ENCODE measurements at places on chromosomes 12 and 14.

DNA sequence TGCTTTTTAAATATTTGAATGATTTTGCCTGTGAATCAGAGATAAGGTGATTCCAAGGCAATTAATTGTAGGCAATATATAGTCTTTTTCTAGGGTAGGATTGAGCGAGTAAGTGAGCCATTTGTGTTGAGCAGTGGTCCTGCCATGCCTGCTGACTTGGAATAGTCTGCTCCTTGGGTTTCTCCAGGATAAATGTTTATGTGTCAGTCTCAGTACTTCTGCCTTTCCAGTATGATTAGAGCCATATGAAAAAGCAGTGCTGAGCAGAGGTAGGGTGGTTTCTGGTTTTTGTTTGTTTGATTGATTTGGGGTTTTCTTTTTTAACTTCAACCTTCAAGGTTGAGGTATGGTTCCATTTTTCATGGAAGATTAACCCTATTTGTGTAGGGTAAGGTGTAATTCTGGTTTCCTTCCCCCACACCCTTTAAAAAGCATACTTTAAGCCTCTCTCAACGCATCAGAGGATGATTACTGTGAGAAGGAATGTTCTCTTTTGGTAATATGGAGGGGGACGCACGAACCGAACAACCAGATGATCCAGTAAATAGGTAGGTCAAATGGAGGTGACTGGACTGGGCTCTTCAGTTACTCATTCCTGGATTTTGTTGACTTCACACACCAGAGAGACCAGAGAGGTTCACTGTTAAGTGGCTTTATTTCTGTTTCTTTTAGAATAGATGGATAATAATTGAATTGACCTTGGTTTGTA is 22.7 kb downstream of the FRMD6 start:
- DNase-seq = no peak

DNA sequence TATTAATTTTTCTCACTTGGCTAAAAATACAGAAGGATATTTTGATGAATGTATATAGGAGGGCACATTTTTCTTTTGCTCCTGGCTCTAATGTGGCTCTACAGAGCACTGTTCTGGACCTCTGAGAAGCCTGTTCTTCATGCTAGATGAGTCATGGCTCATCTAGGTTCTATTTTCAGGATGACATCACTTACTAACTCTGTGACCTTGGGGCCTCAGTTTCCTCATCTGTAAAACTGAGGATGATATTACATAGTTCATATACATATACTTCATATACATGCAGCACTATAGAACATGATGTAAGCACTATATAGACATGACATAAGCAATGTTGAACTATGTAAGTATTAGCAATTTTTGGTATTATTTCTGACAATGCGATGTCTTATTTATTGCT is 35.8 kb downstream of the SOCS2 start:
- DNase-seq = no peak

DNA sequence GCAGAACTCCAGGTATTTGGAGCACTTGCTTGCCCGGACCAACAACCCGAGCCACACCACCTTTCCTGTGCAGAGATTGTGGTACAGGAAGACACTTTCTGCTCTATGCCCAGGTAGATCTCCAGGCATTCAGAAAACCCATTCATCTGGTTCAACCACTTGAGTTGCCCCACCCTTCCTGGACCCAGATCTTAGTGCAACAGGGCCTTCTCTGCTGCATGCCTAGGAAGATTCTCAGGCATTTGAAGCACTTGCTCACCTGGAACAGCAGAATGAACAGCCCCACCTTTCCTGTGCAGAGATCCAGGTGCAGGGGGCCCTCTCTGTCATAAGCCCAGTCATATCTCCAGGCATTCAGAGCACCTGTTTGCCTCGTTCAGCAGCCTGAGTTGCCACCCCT is 412.8 kb upstream of the MGAT4C start:
- DNase-seq = no peak

- no peak for DNase-seq
Observed at GRCh38 chr12:21828779-21829178, 54.3 kb upstream of the KCNJ8 start.

DNA sequence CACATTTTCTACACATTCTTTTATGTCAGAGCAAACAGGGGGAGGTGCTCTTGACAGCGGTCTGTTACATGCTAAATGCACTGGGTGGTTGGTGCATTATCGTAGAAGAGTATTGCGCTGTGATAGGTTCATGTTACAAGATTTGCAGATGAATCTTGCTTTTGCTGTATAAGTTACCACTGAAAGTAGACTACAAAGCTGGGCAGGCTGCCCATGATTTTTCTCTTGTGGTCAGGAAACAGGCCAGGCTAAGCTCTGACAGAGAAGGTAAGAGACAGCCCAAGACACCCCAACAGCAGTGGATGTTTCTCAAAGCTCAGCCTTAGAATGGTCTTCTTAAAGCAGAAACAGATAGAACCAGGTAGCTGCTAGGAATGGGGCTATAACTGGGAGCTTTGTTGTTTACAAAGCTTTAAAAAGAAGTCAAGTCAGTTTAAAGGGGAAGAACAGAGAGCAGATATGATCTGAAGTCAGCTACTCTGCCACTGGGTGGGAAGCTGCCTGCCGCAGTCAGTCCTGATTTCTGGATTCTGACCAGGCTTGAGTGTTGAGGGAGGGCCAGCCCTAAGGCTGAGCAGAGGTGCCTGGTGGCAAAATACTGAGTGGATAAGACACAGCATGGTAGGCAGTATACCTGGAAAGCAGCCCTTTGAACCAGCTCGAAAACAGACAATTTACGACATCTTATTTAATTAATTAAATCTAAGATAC is 9.4 kb downstream of the KCNA1 start:
- no peak for DNase-seq

- DNase-seq = no peak
Observed at GRCh38 chr14:59186306-59186705, 2.2 kb upstream of the DAAM1 start.

DNA sequence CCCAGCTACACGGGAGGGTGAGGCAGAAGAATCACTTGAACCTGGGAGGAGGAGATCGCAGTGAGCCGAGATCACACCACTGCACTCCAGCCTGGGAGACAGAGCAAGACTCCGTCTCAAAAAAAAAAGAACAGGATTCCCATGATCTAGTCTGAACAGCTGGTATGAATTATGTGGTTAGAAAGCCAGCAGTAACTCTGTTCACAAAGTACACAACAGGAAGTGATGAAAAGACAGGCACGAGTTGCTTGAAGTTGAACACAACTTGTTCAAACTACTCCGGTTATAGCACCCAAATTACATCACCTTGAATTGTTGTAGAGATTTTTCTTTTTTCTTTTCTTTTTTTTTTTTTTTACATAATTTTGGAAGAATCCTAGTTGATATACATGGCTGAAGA is 238.8 kb upstream of the RGS6 start:
- no peak for DNase-seq

DNA sequence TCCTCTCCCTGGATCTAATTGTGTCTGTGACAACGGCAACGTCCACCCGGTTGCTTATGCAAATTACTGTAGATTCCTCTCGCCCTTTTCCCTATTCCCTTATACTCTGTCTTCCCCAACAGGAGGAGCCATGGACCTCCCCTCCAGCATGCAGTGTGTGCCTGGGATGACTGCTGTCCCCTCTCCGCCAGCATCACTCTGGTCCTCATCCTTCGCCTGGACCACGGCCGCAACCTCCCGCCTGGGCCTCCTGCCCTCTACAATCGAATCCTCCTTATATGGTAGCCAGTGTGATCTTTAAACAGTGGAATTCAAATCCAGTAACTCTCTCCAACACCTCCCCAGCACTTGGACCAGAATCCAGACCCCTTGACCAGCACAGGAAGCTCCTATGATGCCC is 30.6 kb upstream of the PRIMA1 start:
- no peak for DNase-seq

DNA sequence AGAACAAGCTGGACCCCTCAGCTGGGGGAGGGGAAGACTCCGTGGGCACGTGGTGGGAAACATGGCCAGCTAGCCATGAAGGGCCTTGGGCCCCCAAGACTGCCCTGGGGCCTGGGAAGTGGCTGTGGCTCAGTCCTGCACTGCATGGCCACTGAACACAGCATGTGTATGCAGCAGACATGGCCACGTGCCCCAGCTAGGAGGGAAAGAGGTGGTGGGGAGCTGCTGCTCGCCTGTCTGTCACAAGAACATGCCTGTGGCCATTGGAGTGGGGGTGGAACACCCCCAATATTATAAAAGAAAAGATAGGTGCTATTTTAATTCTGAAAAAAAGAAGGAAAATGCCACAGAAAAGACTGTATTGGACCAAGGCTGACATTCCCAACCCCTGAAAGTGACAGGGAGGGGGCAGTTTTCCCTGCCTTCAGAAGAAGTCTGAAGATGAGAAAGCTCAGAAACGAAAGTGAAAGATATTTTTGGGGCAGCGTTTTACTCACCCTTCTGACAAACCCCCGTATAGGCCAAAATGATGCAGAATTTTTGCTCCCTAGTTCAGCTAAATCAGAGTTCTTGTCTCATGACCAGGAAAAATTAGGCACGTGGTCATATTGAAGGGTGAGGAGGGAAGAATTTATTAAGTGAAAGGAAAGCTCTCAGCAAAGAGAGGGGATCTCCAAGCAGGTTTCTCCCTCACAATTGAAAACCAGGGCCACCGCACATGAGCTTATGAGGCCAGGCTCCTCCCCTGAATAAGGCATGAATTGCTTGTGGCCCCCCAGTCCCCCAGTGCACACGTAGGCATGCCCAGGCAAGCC is 35.2 kb upstream of the PCNX1 start:
- DNase-seq = no peak

DNA sequence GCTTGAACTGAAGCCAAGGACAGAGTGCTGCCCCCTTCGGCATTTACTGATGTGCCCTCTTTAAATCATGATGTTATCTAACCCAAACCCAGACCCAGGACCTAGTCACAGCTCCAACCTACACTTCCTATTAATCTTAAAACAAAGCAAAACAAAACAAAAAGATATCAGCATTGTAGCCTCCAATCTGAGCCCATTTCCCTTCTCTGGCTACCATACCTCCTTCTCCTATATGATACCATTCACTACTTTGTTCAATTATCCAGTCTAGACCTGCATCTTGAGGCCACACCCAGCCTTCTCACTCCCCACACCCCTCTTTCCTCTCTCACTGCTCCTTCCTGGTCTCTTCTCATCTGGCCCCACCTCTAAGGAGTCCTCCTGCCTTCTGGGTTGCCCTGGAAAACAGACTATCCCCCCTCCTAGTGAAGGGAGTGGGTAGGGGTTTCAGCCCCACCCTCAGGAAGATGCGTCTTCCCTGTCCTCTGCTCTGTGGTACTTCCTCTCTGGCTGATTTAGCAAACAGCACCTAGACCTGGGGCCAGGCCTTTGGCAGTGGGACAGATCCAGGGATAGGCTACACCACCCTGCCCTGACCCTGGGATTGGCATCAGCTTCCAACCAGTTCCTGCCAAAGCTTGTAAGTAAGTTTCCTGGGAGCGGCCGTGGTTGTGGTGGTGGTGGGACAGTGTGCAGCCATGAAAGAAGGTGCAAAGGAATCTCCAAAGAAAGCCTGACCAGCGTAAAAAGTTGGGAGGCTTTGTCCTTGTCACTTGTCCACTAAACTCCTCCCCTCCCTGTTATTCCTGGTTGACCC is 3.3 kb downstream of the LTB4R start:
- DNase-seq = no peak

DNA sequence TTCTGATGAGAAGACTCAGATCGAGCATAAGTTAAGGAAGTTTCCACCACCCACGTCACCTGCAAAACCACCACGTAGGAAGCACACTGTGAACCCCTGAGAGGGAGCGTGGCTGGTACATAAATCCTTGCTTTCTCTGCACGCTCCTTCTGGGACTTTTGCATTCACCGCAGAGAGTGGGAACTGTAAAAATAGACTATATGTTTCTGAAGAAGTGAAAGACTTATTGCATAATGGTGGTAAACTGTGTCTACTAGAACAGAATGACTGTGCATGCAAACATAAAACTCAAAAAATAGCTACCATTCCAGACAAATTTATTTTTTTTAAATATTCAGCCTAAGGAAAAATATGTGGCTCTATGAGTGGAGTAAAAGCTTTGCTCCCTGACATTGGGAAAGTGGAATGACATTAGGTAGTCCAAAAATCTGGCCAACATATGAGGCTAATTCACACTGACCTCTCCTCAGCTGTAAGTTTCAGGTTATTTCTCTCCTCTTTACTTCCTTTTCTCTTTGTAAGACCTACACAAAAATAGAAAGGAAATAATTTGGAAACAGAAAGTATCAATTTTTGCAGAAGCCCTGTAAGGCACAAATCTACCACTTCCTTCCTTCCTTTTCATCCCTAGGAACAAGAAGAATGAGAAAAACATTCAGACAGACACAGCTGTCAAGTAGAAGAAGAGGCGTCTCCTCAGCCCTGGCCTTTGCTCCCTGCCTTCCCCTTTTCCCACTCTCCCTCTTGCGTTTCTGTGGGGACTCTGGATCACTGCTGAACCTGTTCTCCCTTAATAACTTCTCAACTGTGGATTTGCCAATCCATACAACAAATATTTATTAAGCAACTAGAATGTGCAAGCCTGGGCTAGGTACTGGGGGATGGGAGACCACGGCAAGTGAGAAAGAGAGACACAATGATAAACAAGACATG is 264.3 kb upstream of the FOXN3 start:
- DNase-seq = peak; percentile 49

GRCh38 chr14:32469388-32470160 is 140.5 kb downstream of the AKAP6 start:
- DNase-seq = peak; percentile 23

DNA sequence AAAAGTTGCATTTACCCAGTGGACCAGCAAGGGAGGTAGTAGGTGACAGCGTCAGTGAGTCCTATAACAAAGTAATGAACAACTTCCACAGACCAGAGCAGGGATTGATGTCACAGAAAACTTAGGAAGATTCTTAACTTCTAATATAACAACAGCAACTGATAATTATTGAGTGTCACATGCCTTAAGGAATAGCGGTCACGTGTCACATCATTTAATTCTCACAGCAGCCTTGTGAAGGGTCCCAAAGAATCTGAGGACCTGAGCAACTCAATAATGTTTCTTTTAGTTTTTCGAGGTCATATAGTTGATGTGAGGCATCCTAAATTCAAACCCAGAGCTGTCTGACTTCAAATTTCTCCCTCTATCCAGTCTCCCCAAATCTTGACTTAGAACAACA is 422.2 kb downstream of the EGLN3 start:
- DNase-seq = no peak

DNA sequence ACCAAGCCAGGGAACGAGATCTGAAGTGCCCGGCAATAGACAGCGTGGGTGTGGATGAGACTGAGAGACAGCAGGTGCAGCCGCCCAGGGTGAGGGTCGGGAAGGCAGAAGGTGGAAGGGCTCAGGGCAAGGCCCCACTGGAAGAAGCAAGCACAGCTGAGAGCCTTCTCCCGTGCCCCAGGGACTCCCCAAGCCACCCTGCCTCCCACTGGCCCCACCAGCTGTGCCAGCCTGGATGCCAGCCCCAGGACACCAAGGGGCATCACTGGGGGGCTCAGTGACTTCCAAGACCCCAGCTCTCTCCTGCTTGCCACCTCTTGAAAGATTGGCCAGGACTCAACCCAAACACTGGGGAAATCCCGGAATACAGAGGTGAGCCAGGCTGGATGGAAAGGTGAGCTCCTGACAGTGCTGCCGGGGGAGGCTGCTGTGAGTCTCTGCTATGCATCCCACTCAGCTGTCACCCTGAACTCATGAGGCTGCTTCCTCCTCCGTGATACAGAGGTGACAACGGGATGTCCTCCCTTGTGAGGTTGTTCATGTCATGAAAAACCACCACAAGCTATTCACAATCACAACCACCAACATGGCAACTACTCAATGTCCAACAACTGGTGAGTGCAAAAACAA is 13.8 kb downstream of the TESC start:
- no peak for DNase-seq

GRCh38 chr12:128983371-128983770 is 130.1 kb downstream of the GLT1D1 start:
- DNase-seq = no peak
